DMS79 treated with DMSO at 0.1 percent for 48 hours (cell line): ENCODE measurements at places on chromosomes 6 and 20.

DNA sequence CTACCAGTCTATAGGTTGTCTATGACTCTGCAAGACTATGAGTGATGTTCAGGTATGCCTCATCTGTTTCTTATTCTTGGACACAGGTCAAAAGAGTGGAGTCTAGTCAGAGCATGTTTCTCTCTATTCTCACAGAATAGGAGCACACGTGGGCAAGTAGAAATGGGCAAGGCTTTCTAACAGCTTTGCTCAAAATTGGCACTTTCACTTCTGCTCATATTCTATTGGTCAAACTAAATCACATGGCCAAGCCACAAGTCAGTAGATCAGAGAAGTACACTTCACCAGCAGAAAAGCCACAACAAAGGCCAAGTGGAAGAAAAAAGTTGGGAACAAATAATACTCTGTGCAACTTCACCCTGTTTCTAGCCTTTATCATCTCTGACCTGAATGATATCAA is 354.5 kb upstream of the SYNCRIP start:
- no peak for DNase-seq

DNA sequence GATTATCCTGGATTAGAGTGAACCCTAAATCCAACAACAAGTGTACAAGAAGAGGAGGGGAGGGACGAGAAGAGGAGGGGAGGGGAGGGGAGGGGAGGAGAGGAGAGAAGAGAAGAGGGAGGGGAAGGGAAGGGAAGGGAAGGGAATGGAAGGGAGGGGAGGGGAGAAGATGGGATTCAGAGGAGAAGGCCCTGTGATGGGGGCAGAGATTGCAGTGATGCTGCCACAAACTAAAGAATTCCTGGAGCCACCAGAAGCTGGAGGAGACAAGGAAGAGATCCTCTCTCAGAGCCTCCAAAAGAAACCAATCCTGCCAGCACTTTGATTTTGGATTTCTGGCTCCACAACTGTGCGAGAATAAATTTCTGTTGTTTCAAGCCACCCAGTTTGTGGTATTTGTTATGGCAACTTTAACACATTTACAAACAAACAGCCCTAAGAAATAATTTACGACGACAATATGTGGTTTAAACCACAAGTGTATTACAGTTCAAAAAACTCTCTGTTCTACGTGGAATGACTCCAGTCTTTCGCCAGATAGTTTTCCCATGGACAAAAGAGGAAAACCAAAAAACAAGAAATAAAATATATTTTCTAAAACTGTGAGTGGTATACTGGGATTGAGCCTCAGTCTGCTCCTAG is 235.4 kb downstream of the HDGFL1 start:
- DNase-seq, result no peak

- DNase-seq, result no peak
Measured at GRCh38 chr6:4059115-4059777, 19.7 kb downstream of the FAM217A start.

DNA sequence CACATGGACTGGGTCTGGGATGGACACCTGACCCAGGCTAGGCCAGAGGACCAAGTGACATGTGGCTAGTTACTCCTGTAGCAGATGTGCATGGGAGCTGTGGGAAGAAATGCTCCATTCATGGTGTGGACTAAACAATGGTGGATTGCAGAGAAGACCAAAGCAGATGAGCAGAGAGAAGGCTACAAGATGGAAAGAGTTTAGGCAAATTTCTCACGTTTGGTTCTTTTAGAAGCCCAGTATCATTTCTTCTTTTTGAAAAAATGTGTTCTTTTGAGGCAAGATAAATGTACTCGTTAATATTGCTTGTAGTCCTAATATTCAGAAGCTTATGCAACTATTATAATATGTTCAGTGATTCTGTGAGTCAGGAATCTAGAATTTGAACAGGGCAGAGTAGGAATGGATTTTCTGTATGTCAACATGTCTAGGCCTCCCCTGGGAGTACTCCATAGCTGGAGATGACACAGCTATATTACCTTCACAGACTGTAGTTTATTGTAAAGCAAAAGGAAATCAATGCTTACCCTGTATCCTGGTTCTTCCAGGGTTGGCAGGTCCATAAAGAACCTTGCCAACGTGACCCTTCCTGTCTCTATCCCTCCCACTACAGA is 2.3 kb upstream of the BTN2A1 start:
- DNase-seq, result no peak

DNA sequence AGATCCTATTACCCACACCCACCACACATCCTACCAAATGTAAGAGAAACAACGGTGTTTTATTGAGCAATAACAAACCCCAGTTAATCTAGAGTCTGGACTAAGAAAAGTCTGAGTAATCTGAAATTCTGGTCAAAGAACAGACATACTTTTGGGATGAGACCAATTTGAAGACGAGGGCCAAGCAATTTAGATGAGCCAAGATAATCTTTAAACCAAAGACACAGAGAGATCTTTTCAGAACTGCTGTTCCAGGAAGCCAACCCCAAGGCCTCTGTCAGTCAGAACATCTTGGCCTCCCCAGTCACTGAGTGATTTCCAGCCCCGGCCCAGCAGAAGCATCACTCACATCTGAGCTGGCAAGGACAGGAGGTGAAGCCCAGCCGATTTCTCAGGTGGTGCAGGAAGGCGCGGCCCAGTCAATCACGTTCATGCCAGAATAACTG is 118.5 kb upstream of the SYNDIG1 start:
- no peak for DNase-seq

DNA sequence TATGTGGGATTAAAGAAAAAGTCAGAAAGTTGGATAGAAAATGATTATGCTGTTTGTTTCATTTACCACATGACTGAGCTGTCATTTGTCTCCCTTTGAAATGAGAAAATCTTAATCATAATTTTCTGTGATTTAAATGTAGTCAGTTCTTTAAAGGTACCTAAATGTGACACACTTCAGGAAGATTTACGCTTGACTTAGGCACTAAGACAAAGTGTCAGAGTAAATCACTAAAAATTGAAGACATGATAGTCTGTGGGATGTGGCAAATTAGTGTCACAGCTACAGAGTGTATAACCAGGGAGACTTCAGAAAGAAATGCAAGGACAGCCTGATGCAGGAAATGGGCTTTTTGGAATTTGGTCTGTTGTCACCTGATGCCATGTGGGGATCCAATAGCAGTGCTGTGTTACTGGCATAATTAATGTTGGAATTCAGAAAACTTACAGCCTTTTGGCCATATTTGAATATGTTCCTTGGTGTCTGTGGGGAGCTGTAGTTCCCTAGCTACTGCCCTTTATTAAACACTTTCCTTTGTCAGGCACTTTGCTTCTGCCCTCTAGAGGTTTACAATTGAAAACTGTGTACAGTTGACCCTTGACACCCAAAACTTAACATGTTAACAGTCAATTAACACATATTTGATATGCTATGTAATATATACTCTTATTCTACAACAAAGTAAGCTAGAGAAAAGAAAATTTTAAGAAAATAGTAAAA is 493.8 kb downstream of the UTRN start:
- DNase-seq, result no peak

- DNase-seq, result peak; percentile 91
Measured at GRCh38 chr6:56241124-56241802, 6.1 kb downstream of the COL21A1 start.

- DNase-seq, result no peak
Measured at GRCh38 chr6:17032988-17033634, 68.7 kb upstream of the STMND1 start.

DNA sequence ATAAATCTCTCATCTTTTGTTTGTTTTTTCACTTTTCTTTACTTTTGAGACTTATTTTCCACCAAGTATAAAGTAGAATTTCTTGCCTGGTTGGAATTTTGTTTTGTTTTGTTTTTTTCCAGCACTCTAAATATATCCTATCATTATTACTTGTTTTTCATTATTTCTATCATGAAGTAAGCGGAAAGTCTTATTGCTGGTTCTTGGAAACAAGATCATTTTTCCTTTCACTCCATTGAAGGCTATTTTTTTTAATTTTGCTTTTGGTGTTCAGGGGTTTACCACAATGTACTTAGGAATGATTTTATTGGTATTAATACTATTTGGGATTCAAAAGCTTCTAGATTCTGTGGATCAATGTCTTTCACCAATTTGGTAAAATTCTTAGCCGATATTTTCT is 190.1 kb downstream of the LAMA2 start:
- no peak for DNase-seq

GRCh38 chr6:21800948-21801438 is 207.4 kb downstream of the SOX4 start:
- DNase-seq, result peak; percentile 53

GRCh38 chr6:75488033-75488432 is 5.6 kb downstream of the FILIP1 start:
- no peak for DNase-seq
